ENCODE measurements at places on chromosomes 4 and X. TPM values are rescaled to one million over a fixed set of nuclear protein-coding genes. Genes with fewer than 3 reads are reported as not detected.

DNA sequence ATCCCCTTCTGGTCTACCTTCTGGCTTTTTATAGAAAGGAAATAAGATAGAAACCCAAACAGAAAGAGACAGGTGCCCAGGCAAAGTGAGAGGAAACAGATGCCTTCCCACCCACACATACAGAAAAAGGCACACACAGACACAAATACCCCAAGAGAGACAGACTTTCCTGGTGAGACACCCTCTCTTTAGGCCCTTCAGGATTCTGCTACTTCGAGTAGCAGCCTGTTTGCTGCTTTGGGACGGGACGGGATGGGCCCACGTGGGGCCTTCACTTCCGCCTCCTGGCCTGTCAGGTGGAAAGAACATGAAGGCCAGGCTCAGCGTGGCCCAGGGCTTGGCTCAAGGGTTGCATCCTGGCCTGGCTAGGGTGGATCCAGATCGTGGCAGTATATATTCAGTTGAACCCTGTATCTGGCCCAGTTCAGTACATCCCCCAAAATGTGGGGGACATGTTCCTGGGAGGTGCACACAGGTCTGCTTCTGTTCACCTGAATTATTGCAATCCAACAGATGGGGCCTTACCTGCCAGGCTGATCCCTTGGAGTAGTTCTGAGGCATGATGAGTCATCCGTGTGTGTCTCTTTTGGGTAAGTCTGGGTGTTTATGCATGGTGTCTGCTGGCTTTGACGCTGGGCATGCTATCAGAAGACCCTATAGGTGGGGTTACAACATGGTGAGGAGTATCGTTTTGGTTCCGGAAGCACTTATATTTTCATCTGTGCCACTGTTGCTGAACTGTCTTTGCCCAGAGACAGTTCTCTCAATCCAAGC lies 2.4 kb downstream of the ZNF275 start:
- H3K4me3 ChIP-seq = no peak overlapping the region
- H3K27ac ChIP-seq = no peak overlapping the region
- peaks cover 7% of the 10 kb centered on the region for H3K36me3 ChIP-seq
- DNase-seq = no peak
- H3K4me1 ChIP-seq = peaks cover 12% of the 10 kb centered on the region

GRCh38 chr4:165783626-165784025 lies 89.4 kb upstream of the TLL1 start:
- no peak for DNase-seq
- peaks cover 6% of the 10 kb centered on the region for H3K4me1 ChIP-seq
- H3K27ac ChIP-seq = no peak overlapping the region
- H3K36me3 ChIP-seq = no peaks in the 10 kb centered on the region

DNA sequence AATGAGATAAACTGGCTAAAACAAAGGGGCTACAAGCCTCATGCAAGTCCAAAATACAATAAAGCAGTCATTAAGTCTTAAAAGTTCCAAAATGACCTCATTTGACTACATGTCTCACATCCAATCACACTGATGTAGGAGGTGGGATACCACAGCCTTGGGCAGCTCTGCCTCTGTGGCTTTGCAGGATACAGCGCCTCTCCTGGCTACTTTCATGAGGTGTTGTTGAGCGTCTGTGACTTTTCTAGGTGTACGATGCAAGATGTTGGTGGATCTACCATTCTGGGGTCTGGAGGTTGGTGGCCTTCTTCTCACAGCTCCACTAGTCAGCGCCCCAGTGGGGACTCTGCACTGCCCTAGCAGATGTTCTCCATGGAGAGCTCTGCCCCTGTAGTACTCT lies 944.9 kb downstream of the TECRL start:
- no peak overlapping the region for H3K4me3 ChIP-seq
- DNase-seq = no peak
- H3K36me3 ChIP-seq = no peaks in the 10 kb centered on the region
- no peak overlapping the region for H3K27ac ChIP-seq
- no peaks in the 10 kb centered on the region for H3K27me3 ChIP-seq

DNA sequence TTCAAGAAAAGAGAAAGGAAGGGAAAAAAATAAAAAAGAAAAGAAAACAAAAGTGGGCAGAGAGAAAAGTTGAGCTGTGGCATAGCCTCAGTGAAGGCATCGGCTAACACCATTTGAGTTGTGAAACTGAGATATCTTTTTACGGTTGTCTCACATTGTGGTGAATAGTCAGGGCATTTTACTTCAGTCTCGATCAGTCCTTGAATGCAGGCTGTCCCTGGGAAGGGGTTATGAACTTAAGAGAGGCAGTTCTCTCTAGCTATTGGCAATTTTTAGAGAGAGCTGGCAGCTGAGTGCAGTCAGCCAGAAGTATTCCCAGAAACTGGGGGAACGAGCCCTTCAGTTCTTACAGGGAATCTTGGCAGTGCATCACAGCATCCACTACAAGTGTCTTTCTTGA lies 93.5 kb upstream of the SLC6A14 start:
- H3K4me3 ChIP-seq = no peak overlapping the region
- DNase-seq = peak; percentile 2
- no peaks in the 10 kb centered on the region for H3K36me3 ChIP-seq
- H3K4me1 ChIP-seq = no peaks in the 10 kb centered on the region

DNA sequence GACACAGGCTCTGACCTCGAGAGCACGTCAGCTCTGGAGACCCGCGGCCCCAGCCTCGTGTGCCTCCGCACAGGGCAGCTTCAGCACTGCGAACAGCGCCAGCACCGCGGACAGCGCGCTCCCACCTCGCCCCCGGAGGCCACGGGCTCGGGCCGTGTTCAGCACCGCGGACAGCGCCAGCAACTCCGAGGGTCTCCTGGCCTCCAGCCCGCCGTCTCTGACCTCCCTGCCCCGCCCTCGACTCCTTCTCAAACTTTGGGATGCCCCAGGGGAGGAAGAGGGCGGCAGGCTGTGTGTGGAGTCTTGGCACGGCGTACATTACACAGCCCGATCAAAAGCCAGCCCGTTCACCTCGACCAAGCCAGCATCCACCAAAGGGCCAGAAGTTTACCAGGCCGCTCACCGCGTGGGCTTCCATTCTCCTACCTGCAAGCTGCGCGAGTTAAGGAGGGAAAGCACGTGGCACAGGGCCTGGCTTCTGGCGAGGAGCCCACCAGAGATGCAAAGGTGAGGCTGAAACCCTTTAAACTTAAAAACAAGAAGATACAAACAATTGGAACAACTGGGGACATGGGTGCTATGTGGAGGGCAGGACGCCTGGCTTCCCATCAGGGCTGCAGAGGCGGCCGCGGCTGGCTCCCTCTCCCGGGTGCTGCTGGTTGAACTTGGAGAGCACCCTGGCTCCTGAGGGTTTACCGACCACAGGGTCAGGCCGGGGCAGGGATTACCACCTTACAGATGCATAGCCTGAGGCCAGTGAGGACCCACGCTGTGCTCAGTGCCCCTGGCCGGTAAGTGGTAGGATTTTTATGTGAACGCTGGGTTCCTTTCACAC lies 4.5 kb upstream of the NKX1-1 start:
- H3K27ac ChIP-seq = no peak overlapping the region
- DNase-seq = peak; percentile 82
- no peaks in the 10 kb centered on the region for H3K36me3 ChIP-seq
- no peak overlapping the region for H3K4me3 ChIP-seq
- H3K4me1 ChIP-seq = peaks cover 3% of the 10 kb centered on the region
- peaks cover 82% of the 10 kb centered on the region for H3K27me3 ChIP-seq

DNA sequence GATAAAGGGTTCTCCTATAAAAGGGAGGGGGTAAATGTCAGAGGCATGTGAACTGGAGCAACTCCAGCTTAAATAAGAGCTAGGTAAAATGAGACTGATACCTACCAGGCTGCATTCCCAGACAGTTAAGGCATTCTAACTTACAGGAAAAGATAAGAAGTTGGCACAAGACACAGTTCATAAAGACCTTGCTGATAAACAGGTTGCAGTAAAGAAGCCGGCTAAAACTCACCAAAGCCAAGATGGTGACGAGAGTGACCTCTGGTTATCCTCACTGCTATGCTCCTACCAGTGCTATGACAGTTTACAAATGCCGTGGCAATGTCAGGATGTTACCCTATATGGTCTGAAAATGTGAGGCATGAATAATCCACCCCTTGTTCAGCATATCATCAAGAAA lies 13.1 kb upstream of the SULT1B1 start:
- no peak overlapping the region for H3K27ac ChIP-seq
- no peaks in the 10 kb centered on the region for H3K4me1 ChIP-seq
- no peak for DNase-seq
- H3K36me3 ChIP-seq = no peaks in the 10 kb centered on the region
- no peaks in the 10 kb centered on the region for H3K27me3 ChIP-seq

The SMIM10L2A gene
- 1.6 TPM for total RNA-seq

The FGF2 gene
- 8.9 TPM for total RNA-seq

The IDH3G gene
- 30.6 TPM for total RNA-seq

The ASB11 gene
- 9.4 TPM for total RNA-seq

The TRPC5OS gene
- total RNA-seq = 0.13 TPM
